Amygdala (tissue), 56 donors: ENCODE measurements at places on chromosomes 7 and 10.

DNA sequence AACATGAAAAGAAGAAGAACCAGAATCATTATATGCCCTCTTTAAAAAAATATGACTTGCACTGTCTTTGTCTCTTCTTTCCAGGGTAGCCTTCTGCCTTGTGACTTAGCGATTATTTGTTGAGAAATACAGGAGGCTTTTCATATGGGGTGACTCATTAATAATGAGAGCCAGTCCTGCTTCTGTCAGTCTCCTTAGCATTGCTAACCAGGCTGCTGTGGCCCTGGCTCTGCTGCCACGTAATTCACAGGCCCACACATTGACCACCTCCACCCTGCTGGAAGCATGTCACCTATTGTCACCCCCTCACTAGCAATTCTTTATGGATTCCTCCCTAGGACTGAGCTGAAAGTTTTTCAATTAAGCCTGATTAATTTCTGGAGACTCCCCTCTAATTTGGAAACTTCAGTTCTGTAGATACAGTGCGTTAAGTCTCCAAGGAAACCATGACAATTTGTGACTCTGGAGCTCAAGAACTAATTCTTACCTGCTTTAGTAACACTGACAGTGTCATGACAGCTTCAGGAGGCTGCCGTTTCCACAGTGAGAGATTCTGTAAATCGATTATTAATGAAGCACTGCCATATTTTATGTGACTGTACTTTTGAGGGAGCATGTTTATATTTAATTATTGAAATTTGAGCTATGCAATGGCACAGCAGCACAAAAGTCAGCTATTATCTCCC, 267.9 kb upstream of the SP8 start:
- no peak for DNase-seq

GRCh38 chr7:39644170-39644569, 20.8 kb downstream of the RALA start:
- no peak for DNase-seq

- DNase-seq, result no peak
These were observed 180.7 kb downstream of the CPEB3 start for GRCh38 chr10:92110039-92110794.

- DNase-seq, result no peak
These were observed 3.8 kb upstream of the ALDH18A1 start for GRCh38 chr10:95660283-95660682.

GRCh38 chr7:12771378-12771877, 84.0 kb downstream of the ARL4A start:
- no peak for DNase-seq

DNA sequence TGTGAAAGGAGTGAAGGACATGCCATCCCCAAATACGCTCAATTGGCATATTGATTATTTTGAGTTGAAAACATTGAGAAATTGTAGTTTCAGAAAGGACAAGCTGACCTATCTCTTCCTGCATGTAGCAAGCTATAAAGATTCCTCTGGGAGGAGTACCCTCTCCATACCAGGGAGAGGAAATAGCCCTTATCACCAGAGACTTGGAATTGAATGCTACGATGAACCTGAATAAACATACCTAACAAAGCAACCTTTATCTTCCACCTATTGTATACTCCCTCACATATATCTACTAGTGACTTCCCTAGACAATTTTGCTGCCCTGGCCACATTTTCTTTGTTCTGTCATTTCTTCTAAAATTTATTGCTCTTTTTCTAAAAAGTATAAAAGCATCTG, 150.2 kb upstream of the EEPD1 start:
- no peak for DNase-seq

DNA sequence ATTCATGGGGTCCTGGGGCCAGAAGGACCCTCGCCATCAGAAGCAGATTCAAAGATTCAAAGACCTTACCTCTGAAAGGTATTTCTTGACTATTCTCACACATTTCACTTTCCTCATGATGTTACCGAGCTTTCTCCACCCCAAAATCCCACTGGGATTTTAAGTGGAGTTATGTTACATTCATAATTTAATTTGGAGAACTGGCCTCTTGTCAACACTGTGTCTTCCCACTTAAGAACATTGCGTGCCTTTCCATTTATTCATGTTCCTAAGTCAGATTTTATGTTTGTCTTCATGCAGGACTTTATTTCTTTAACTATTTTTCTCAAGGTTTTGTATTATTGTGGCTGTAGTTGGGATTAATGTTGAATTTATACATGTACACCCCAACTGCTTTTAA, 123.5 kb upstream of the BMPER start:
- no peak for DNase-seq

GRCh38 chr10:21637795-21638194, 103.8 kb downstream of the MLLT10 start:
- no peak for DNase-seq

DNA sequence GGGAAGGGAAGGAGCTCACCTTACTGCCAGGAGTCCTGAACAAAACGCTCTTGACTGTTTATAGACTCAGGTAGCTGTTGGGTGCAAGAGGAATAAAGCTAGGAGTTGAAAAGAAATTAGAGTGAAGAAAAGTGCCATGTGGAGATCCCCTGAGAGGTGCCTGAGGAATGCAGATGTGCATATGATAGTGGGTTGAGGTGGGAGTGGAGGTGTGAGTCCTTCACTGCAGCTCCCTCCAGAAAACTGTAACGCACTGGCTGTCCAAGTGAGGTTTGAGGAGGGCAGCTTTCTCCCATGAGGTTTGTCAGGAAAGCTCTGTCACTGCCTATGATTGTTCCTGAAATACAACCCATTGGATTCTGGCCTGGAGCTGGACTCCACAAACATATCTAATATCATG, 904.8 kb upstream of the POT1 start:
- DNase-seq, result no peak

GRCh38 chr7:121313793-121314676, 14.8 kb upstream of the WNT16 start:
- DNase-seq, result no peak

- no peak for DNase-seq
These were observed 207.6 kb upstream of the PLXNA4 start for GRCh38 chr7:132783824-132784223.

- no peak for DNase-seq
These were observed 183.9 kb downstream of the COBL start for GRCh38 chr7:51132661-51133060.

- no peak for DNase-seq
These were observed 201.3 kb downstream of the REEP3 start for GRCh38 chr10:63722537-63722936.

DNA sequence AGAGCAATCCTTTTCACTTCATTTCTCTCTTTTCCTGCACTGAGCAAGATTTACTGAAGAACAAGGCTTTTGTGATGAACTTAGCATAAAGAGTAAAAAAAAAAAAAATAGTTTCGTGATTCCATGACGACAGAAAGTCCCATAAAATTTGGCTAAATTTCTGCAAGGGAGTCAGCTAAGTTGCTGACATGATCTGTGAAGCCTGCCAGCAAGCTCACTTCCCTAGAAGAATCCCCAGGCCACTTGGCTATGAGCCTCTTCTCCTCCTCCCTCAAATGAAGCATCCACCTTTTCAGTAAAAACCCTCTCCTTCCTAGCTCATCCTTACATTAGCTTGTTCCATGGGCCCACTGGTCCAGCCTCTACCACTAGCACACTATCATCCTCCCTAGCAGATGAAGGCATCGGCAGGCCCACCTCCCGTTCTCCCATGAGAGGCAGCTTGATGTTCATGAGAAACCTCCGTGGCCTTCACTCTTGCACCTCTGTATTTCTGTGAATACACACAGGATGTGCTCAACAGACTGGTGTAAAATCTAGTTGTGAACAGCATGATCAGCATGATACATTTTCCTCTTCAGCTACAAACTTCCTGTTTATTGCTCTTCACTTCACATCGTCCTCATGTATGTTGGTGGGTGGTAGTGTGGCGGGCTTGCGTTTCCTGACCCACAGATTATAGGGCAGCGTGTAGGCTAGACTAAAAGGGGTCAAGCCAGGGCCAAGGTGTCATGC, 30.9 kb downstream of the GIMAP8 start:
- no peak for DNase-seq

- no peak for DNase-seq
These were observed 180.9 kb downstream of the REEP3 start for GRCh38 chr10:63702092-63702491.

DNA sequence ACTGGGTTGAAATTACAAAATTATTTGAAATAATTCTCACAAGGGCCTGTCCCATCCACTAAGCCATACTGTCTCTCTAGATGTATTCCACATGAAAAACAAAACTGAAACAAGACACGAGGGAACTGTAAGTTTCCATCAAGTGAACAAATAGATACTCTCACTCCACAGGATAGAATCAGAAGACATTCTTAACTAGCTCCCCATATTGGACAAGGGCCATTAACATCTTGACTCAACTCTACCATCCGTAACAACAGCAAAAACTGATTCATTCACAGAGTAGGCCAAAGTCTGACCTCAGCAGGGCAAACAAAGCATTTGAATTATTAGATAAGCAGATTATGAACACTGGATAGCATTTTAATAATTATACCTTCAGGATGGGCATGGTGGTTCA, 29.1 kb downstream of the UBE2H start:
- DNase-seq, result no peak

DNA sequence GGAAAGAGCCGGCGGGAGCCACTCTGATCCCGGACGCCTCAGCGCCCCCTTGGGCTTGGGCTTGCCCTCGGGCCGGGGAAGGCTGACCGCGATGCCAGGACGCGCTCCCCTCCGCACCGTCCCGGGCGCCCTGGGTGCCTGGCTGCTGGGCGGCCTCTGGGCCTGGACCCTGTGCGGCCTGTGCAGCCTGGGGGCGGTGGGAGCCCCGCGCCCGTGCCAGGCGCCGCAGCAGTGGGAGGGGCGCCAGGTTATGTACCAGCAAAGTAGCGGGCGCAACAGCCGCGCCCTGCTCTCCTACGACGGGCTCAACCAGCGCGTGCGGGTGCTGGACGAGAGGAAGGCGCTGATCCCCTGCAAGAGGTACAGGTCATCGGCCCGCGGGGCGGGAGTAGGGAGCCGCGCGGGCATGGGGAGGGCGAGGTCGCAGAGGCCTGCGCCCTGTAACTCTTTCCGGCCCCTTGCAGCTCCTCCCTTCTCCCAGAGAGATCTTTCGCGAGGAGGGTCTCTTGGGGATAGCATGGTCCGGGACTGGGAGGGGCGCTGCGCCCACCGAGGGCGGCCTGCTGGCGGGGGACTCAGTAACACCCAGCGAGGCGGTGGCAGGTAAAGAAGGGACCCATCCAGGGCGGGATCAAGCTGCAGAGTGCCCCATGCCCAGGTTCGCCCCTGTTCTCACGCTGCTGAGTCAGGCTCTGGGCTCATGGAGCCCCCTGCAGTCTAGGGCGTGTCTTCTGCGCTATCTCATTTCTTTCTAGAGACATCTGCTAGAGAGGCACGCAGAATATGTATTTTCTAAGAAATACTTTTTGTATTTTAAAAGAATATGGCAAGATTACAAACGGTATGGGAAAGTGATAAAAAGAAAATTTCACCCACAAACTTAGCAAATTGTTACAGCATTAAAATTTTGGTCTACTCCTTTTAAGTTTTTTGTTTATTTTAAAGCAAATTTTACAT, 687 bp downstream of the EPDR1 start:
- DNase-seq, result no peak

DNA sequence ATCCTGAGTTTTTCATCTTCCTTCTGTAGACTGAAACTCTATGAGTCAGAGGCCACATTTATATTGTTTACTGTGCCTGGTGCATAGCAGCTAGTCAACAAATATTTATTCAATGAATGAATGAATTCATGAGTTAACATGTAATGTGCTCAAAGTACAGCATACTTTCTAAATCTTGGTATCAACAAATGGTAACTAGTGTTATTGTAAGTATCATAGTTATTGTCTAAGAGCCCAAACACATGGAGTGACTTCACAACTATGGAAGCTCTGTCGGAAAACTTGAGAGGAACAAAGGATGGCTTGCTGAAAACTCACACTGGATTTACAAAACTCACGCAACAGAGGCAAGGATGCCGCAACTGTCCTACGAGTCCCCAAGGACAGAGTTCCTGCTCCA, 35.9 kb downstream of the DENND2A start:
- DNase-seq, result no peak

GRCh38 chr7:33044401-33044718, 18.2 kb downstream of the NT5C3A start:
- no peak for DNase-seq

- DNase-seq, result no peak
These were observed 1.1 kb downstream of the EFCAB10 start for GRCh38 chr7:105580022-105580740.

DNA sequence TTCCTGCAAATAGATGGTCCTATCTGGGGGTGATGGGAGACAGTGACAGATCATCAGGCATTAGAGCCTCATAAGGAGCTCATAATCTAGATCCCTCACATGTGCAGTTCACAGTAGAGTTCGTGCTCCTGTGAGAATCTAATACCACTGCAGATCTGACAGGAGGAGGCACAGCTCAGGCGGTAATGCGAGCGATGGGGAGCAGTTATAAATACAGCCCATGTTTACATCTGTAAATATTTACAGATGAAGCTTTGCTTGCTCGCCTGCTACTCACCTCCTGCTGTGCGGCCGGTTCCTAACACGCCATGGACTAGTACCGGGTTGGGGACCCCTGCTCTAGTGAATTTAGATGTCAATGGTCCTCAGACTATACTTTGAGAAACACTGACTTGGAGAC, 17.0 kb upstream of the CDCA7L start:
- DNase-seq, result no peak

GRCh38 chr7:32890793-32891042, 842 bp downstream of the KBTBD2 start:
- DNase-seq, result no peak

DNA sequence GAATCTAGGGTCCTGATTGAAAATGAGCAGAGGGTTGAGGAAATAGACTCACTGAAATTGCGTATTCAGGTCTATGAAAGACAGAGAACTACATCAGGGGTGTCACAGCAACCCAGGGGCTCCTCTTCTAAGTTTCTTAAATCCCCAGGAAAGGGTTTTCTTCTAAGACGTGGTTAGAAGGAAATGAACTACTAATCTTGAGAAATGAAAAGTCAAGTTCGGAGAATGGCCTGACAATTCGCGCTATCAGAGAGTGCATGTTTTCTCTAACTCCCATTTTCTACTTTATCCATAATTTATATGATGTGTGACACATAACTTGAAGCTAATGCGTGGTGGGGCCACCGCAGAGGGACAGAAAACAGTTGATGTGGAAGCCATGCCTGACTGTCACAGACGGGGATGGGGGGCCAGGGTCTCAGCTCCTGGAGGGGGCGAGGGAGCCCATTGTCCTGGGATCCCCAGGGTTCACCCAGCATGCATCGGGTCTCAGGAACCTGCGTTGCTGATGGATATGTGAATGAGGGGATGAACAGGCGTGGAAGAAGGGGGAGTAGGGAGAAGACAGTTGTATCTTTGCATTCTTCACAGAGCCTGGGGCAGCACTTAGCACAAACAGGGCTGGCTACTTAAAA, 86.3 kb downstream of the PTPRE start:
- no peak for DNase-seq
